Karpas-422 (cell line): ENCODE measurements at places on chromosomes 2 and 18. TPM values are rescaled to one million over a fixed set of nuclear protein-coding genes. Genes with fewer than 3 reads are reported as not detected.

Gene ANKRD23
- total RNA-seq, result 1.6 and 9.8 TPM in 2 replicates

Gene ANKRD53
- 0.14 TPM in 1 of 2 replicates, not detected in the other for total RNA-seq

Gene ALK
- not detected in 2 replicates for total RNA-seq

Gene OTOS
- not detected in 2 replicates for total RNA-seq

Gene CENPA
- 10.0 and 21.1 TPM in 2 replicates for total RNA-seq

DNA sequence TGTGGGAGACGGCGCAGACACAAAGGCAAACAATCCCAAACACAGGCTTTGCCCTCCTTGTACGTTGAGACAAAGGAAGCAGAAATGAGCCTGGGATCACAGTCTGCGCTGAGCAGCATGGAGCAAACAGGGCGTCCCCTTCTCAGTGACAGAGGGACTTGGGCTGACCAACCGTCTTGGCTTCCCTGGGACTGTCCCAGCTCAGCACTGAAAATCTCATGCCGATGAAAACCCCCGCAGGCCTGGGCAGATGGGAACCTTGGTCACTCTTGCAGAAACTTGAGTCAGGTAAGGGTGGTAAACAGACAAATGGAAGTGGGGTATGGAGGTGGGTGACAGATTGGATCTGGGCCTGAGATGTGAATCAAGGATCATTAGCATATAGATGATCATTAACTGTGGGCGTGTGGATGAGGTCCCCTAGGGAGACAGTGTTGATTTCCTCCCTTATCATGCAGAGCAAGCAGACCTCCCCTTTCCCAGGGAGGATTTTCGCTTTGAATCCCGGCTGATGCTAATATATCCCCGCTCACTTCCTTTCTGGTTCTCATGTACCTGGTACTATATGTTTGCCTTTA, 19.1 kb upstream of the SH3BP4 start:
- no peak overlapping the region for H3K4me3 ChIP-seq
- H3K36me3 ChIP-seq, result no peaks in the 10 kb centered on the region
- H3K27ac ChIP-seq, result no peak overlapping the region
- H3K27me3 ChIP-seq, result no peaks in the 10 kb centered on the region

GRCh38 chr2:138414014-138414413, 87.6 kb upstream of the SPOPL start:
- H3K4me3 ChIP-seq, result no peak overlapping the region
- H3K36me3 ChIP-seq, result no peaks in the 10 kb centered on the region
- H3K27me3 ChIP-seq, result no peaks in the 10 kb centered on the region
- no peaks in the 10 kb centered on the region for H3K4me1 ChIP-seq

- H3K27ac ChIP-seq, result no peak overlapping the region
- no peaks in the 10 kb centered on the region for H3K27me3 ChIP-seq
- DNase-seq, result peak; percentile 85
- H3K4me1 ChIP-seq, result peaks cover 9% of the 10 kb centered on the region
These were observed 2.9 kb upstream of the ATOH8 start for GRCh38 chr2:85750587-85751575.

DNA sequence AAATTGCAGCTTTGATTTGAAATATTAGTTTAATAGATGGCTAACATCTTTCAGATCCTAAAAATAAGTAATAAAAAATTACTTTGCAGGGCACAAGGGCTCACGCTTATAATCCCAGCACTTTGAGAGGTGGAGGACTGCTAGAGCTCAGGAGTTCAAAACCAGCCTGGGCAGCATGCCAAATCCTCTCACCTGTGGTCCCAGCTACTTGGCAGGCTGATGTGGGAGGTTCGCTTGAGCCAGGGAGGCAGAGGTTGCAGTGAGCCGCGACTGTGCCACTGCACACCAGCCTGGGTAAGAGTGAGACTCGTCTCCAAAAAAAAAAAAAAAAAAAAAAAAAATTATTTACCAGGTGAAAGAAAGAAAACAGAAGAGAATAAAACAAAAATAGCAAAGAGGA, 449.8 kb downstream of the NRXN1 start:
- H3K36me3 ChIP-seq, result no peaks in the 10 kb centered on the region
- no peak overlapping the region for H3K27ac ChIP-seq
- H3K4me1 ChIP-seq, result no peaks in the 10 kb centered on the region
- H3K27me3 ChIP-seq, result no peaks in the 10 kb centered on the region
- H3K4me3 ChIP-seq, result no peak overlapping the region

GRCh38 chr2:239831861-239832489, 193.2 kb downstream of the NDUFA10 start:
- H3K4me3 ChIP-seq, result no peak overlapping the region
- H3K4me1 ChIP-seq, result no peaks in the 10 kb centered on the region
- DNase-seq, result no peak
- no peaks in the 10 kb centered on the region for H3K36me3 ChIP-seq

- no peaks in the 10 kb centered on the region for H3K4me1 ChIP-seq
- DNase-seq, result no peak
- H3K27ac ChIP-seq, result no peak overlapping the region
- peaks cover 53% of the 10 kb centered on the region; the same call in 1 of the 2 replicates for H3K36me3 ChIP-seq
These were observed 104.0 kb downstream of the R3HDM1 start for GRCh38 chr2:135635212-135635835.

- no peak for DNase-seq
- no peak overlapping the region for H3K4me3 ChIP-seq
- H3K27ac ChIP-seq, result no peak overlapping the region
- no peaks in the 10 kb centered on the region for H3K27me3 ChIP-seq
These were observed 105.7 kb upstream of the RASGRP3 start for GRCh38 chr2:33370636-33371265.

DNA sequence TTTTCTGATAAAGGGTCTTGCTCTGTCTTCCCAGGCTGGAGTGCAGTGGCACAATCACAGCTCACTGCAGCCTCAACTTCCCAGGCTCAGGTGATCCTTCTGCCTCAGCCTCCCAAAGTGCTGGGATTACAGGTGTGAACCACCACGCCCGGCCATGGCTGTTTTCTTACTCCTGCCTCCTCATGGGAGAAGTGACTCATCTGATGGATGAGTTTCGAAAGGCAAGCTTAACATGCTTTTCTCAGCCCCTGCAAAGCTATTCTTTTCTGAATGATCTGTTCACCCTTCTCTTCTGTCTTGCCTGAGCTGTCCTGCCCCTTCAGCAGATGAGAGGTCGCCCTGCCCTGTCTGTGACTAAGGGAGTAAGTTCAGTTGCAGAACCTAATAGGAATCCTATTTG, 929 bp upstream of the CREG2 start:
- no peaks in the 10 kb centered on the region for H3K36me3 ChIP-seq
- H3K27me3 ChIP-seq, result no peaks in the 10 kb centered on the region
- H3K4me3 ChIP-seq, result no peak overlapping the region
- H3K4me1 ChIP-seq, result no peaks in the 10 kb centered on the region

- DNase-seq, result no peak
- H3K27ac ChIP-seq, result no peak overlapping the region
- H3K36me3 ChIP-seq, result no peaks in the 10 kb centered on the region
- no peak overlapping the region for H3K4me3 ChIP-seq
These were observed 12.5 kb upstream of the CABYR start for GRCh38 chr18:24126155-24126961.

DNA sequence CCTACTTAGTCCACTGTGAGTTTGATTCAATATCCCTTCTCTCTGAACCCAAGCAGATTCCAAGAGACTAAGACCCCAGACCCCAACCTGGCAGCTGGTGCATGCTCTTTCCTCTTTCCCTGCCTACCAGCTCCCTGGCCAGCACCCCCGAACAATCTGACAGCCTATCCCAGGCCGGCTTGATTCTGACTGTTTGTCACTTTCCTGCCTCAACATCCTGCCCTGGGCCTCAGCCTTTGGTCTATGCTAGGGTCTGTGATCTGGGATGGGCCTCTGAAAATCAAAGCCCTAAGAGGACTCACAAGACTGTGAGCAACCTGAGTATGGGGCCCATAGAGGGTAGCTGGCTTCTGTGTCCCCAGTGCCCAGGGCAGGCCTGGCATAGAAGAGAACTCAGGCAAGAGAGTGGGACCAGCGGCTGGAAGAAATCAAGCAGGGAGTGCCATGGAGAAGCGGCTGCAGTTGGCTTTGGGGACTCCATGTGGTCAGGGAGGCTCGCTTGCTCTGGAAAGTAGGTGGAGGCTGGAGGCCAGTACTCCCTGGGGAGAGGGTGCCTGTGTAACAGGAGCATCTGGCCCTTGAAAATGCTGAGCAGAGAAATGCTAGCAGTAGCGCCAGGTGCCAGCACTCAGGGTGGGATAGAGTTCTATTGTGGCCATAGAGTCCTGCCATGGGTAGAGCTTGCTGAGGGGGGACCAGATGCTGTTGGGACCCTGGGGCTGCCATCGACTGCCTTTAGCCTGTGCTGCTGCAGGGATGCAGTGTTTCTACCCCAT, 343.9 kb downstream of the DYSF start:
- no peaks in the 10 kb centered on the region for H3K27me3 ChIP-seq
- no peak for DNase-seq
- H3K27ac ChIP-seq, result no peak overlapping the region
- no peak overlapping the region for H3K4me3 ChIP-seq

DNA sequence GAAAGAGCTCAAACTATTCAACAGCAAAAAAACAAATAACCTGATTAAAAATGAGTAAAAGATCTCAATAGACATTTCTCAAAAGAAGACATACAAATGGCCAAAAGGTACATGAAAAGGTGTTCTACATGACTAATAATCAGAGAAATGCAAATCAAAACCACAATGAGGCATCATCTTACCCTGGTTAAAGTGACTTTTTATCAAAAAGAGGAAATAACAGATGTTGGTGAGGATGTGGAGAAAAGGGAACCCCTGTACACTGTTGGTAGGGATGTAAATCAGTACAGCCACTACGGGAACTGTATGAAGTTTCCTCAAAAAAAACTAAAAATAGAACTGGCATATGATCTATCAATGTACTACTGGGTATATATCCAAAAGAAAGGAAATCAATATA, 39.8 kb upstream of the TMEM163 start:
- peak overlapping the region; percentile 39 for H3K4me3 ChIP-seq
- H3K36me3 ChIP-seq, result no peaks in the 10 kb centered on the region
- H3K27me3 ChIP-seq, result no peaks in the 10 kb centered on the region
- DNase-seq, result peak; percentile 92
- H3K4me1 ChIP-seq, result peaks cover 41% of the 10 kb centered on the region

DNA sequence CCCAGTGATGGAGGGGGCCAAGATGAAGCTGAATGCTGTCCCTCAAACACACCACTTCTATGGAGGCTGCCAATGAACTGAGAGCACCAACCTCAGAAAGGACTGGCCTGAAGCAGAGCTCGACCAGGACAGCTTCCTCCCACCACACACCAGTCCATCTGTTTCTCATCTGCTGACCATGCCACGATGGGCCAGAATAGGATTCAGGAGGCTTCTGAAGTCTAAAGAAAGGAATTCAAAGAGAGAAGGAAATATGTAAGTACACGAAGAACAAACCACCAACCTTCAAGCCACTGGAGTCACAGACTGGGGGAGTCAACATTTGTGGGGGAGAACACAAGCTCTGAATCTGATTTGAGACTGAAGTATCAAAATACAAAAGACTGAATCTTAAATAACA, 157.6 kb upstream of the CCDC68 start:
- H3K27ac ChIP-seq, result no peak overlapping the region
- H3K4me1 ChIP-seq, result no peaks in the 10 kb centered on the region
- H3K27me3 ChIP-seq, result no peaks in the 10 kb centered on the region
- H3K4me3 ChIP-seq, result no peak overlapping the region

- H3K4me3 ChIP-seq, result no peak overlapping the region
- no peaks in the 10 kb centered on the region for H3K27me3 ChIP-seq
- no peaks in the 10 kb centered on the region for H3K4me1 ChIP-seq
- H3K36me3 ChIP-seq, result no peaks in the 10 kb centered on the region
- no peak for DNase-seq
- no peak overlapping the region for H3K27ac ChIP-seq
These were observed 253.3 kb upstream of the TANK start for GRCh38 chr2:160906878-160907277.

- H3K4me3 ChIP-seq, result no peak overlapping the region
- H3K4me1 ChIP-seq, result peaks cover 13% of the 10 kb centered on the region
- H3K27me3 ChIP-seq, result no peaks in the 10 kb centered on the region
- H3K27ac ChIP-seq, result no peak overlapping the region
- DNase-seq, result no peak
These were observed 21.8 kb upstream of the DCDC2C start for GRCh38 chr2:3681625-3682024.

- no peak overlapping the region for H3K27ac ChIP-seq
- no peak for DNase-seq
- H3K36me3 ChIP-seq, result no peaks in the 10 kb centered on the region
- H3K4me1 ChIP-seq, result no peaks in the 10 kb centered on the region
These were observed 908.2 kb downstream of the TSN start for GRCh38 chr2:122663620-122664019.

DNA sequence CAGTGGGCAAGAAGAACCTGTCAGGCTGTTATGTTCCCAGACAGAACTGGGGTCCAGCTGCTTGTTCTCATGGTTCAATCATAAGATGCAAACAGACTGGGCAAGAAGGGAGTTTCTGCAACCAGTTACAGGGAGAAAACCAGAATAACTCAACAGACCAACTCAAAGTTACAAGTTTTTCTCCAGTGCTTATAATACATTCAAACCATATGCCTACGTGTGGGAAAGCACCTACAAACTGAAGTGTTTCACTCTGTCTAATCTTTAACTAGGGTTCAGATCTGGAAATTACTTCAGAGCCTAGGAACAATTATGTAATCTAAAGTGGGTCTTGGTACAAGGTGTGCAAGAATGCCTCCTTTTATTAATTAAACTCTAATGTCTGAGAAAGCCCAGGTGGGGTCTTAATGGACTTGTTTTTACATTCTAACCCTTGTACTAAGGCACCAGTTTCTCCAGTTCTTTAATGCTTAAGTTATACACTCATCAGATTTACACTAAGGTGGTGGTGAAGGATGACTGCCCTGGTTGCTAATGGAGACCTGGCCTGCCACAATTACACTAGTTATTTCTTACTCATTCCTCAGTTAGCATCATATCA, 951.9 kb downstream of the TSN start:
- H3K4me3 ChIP-seq, result no peak overlapping the region
- H3K27ac ChIP-seq, result no peak overlapping the region
- no peaks in the 10 kb centered on the region for H3K4me1 ChIP-seq
- no peaks in the 10 kb centered on the region for H3K27me3 ChIP-seq

DNA sequence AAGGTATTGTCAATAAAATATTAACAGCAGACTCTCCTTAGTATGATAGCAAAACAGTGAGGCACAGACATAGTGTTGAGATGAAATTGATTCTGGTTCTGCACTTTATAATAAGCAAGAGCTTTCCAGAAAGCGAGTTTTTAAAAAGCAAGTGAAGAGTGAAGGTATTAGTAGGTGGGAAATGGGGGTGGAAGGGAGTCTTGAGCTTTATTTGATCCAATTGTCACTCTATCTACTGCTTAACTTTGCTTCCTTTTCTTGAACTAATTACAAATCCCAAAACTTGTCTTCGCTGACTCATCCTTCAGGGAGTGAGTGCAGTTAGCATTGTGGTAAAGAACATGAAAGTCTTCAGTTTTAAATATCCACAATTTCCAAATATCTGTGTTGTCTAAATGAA, 120.6 kb upstream of the BOD1L2 start:
- DNase-seq, result no peak
- H3K36me3 ChIP-seq, result no peaks in the 10 kb centered on the region
- H3K27ac ChIP-seq, result no peak overlapping the region
- H3K4me1 ChIP-seq, result no peaks in the 10 kb centered on the region
- no peak overlapping the region for H3K4me3 ChIP-seq

DNA sequence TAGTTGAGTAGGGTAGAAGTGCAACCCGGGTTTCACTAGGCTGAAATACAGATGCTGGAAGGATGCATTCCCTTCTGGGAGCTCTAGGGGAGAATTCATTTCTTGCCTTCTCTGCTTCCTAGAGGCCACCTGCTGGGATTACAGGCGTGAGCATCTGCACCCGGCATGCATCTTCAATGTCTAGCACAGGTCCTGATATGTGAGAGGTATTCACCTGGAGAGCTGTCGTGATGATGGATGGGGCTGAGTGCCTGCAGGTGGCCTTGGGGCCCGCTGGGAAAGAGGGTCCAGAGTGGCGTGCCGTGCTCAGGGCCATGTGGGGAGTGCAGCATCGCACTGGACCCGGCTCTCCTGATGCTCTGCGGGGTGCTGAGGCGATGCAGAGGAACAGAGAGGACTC, 6.6 kb upstream of the NTSR2 start:
- DNase-seq, result no peak
- H3K27ac ChIP-seq, result no peak overlapping the region
- H3K4me3 ChIP-seq, result no peak overlapping the region
- H3K36me3 ChIP-seq, result no peaks in the 10 kb centered on the region
- no peaks in the 10 kb centered on the region for H3K27me3 ChIP-seq
